ENCODE measurements at places on chromosomes 2 and 18.

DNA sequence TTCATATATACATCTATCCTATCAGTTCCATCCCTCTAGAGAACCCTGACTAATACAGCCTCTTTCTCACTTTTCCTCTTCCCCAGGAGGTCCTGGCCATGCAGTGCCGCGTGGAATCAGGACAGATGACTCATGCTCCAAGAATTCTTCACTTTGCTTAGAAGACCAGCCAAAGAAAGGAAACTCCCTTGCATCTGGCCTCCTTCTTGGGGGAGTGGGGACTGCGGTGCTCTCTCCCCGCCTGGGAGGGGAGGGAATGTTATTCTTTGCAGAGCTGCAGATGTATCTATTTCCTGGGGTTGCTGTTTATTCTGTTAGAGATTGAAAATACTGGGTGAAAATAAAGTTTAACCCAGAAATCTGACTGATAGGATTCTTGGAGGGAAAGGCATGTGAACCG is 111.5 kb upstream of the SH3BP4 start:
- no peak for DNase-seq

GRCh38 chr18:35507623-35508022 is 9.9 kb upstream of the INO80C start:
- DNase-seq, result no peak

- DNase-seq, result no peak
These were observed 192.1 kb downstream of the OTX1 start for GRCh38 chr2:63242747-63243146.

GRCh38 chr2:179020156-179020750 is 29.7 kb downstream of the CCDC141 start:
- peak; percentile 18 for DNase-seq

- DNase-seq, result no peak
These were observed 356.6 kb downstream of the SPAG16 start for GRCh38 chr2:213640738-213641425.

- no peak for DNase-seq
These were observed 788.4 kb upstream of the TMEFF2 start for GRCh38 chr2:192983173-192983572.

- DNase-seq, result no peak
These were observed 145.9 kb downstream of the GFPT1 start for GRCh38 chr2:69241093-69241492.

GRCh38 chr2:160077912-160078810 is 15.7 kb upstream of the PLA2R1 start:
- DNase-seq, result no peak

- no peak for DNase-seq
These were observed 132.2 kb downstream of the SPTBN1 start for GRCh38 chr2:54588244-54588899.

- no peak for DNase-seq
These were observed 57.8 kb upstream of the RGPD5 start for GRCh38 chr2:109736177-109736827.

DNA sequence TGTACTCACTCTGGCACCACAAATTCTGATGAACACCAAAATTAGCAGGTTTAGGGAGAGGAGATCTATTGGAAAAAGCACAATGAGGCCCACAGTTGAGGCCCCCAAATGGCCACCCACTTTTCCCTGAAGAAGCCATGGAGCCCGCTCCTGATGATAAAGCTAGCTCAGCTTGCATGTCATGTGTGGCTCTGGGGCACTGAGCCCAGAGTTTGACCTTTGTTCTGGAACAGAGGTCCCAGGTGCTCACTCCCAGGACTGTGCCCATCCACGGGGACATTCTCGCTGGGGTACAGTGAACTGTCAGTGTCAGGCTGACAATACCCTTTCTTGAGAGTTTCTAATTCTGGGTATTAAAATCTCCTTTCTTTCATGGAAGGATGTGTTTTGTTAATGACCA is 36.2 kb downstream of the XDH start:
- DNase-seq, result no peak

DNA sequence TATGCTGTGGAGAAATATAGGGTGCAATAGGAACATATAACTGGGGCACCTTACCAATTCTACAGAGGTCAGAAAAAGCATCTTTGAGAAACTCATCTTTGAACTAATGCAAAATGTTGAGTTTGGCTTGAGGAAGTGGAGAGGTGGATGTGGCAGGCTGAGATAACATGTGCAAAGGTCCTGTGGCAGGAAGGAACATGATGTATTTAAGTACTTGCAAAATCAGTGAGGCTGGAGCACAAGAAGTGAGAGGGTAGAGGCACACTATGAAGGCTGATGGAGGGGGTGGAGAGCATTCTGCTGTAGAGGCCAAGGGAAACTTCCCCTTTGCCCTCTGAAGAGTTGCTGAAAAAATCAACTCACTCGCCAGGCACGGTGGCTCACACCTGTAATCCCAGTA is 14.7 kb upstream of the RAB1A start:
- no peak for DNase-seq

- no peak for DNase-seq
These were observed 208.6 kb downstream of the C1D start for GRCh38 chr2:67854103-67854743.

GRCh38 chr2:94986392-94986963 is 39.0 kb upstream of the MAL start:
- no peak for DNase-seq

GRCh38 chr18:48893061-48893607 is 57.6 kb downstream of the SMAD7 start:
- no peak for DNase-seq

GRCh38 chr18:71986351-71987050 is 557.6 kb downstream of the CBLN2 start:
- DNase-seq, result no peak

DNA sequence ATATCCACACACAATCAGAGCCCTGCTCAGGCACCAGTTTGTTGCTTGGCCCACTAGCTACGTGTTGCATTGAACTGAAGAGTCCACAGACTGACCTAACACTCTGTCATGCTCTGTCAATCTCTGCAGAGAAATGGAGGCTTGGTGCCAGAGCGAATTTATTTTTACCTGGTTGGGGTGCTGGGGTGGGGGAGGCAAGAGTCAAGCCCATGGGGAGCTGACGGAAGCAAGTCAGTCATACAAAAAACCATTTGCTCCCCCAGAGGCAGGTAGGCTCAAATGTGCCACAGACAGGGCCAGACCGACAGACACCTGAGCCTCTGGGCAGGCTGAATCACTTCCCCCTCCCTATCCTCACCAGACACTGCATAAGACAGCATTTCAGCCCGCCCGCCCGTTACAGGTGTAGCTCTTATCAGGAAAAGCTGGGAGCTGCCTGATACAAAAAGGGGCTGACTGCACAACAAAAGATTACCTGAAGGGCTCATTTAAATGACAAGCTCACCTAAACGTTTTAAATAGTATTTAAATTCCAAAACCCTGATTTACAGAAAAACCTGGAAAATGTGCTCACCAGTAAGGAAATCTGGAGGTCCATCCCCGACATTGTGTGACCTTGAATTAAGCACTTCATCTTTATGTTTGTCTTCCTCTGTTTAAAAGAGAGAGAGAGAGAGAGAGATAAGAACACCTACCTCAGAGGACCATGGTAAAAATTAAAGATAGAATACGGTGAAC is 2.1 kb upstream of the PCBP1 start:
- DNase-seq, result peak; percentile 66

DNA sequence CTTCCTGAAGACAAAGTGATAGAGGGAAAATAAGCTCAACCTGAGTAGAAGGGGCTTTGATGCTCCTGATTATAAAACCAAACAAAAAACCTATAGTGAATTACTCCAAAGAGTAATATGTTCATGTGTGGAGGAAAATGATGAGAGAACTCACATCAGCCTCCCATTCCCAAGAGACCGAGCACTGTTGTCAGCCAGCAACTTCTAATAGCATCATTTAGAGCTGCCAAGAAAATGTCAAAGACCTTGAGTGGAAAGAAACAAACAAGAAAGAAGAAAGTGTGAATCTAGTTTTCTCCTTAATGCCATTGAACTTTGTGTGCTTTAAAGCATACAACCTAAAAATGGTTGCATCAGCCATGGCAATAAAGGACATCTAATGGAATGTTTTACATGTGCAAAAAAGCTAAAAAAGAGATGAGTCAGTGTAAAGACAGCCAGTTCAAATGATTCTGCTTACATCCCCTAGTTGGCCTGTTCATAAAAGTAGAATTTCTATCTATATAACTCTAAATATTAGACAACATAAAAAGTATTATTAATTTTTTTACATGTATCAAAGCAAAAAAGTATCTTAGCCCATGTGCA is 1066.2 kb downstream of the TDRD15 start:
- no peak for DNase-seq

DNA sequence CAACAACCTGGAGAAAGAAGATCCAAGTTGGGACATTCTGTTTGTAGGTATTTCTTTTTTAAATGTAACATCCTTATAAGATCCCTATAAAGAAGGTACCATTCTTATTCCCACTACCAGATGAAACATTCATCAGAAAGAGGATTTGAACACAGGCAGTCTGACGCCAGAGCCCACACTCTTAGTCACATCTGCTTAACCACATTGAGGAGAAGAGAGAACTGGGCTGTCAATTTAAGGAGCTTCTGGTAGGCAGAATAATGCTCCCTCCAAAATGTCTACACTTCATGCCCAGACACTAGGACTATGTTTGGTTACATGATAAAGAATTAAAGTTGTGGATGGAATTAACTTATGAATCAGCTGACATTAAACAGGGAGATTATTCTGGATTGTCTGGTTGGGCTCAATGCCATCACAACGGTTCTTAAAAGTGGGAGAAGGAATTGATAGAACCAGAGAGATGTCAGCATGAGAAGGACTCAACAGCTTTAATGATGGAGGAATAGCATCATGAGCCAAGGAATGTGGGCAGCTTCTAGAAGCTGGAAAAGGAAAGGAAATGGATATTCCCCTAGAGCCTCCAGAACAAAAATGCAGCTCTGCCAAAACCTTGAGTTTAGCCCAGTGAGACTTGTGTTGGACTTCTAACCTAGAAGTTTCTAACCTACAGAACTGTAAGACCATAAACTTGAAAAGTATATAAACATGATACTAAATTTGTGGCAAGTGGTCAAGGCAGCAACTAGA is 82.2 kb downstream of the KLF7 start:
- no peak for DNase-seq

DNA sequence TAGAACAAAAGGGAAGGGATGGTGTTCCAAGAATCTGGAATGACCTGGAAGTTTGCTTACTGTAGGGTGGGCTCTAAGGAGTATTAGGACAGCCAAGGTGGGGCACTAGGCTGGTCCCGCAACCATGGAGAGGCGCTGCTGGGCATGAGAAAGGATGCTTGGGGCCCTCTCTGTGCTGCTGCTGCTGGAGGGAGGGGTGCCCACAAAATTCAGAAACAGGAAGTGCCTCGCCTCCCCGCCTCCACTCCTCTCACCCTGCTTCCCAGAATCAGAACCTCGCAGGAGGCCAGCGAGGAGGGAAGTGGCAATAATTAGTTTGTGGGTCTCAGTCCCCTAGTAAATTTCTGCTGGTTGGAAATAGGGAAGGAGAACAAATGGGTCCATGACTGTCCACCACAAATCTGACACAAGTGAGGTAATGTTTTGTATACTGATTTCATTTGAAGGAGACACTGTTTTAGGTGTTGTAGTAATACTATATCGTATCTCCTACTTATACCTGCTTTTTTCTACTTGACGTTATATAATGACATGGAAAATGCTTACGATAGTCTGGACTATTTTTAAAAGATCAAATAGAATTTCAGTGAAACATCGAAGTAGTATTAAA is 7.9 kb upstream of the PDCL3 start:
- DNase-seq, result no peak

- DNase-seq, result no peak
These were observed 37.9 kb downstream of the LYPD1 start for GRCh38 chr2:132632000-132632649.

- DNase-seq, result peak; percentile 16
These were observed 552 bp downstream of the CNPPD1 start for GRCh38 chr2:219175928-219176817.

GRCh38 chr2:216596236-216596979 is 36.8 kb upstream of the IGFBP2 start:
- DNase-seq, result no peak

DNA sequence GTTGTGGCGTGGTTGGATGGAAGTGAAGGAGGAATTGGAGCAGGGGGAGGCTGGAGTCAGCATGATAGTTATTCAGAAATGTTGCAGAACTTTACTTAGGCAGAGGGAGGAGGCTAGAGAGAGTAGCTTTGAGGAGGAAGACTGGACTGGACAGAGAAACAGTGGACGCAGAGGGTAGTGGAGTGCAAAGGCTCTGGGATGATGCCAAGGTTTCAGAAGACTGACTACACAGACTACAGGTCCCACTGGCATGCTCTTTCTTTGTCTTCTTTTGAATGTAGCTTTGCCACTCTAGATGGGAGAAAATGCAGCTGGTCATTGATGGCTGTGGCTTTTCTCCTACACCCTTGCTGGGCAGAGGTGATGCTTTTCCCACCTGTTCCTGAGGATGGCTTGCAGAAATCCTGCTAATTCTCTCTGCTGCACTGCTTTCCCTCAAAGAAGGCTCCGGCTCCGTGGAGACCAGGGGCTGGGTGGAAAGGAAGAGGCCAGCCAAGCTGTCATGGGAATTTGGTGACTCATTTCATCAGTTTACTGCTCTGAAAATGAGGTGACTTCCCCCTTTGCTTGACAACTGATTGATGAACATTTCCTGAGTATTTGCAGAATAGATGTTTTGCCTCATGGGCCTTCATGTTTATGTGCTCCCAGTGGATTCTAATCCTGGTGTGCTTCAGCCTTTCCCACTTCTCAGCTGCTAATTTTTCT is 42.4 kb downstream of the MEIS1 start:
- no peak for DNase-seq

DNA sequence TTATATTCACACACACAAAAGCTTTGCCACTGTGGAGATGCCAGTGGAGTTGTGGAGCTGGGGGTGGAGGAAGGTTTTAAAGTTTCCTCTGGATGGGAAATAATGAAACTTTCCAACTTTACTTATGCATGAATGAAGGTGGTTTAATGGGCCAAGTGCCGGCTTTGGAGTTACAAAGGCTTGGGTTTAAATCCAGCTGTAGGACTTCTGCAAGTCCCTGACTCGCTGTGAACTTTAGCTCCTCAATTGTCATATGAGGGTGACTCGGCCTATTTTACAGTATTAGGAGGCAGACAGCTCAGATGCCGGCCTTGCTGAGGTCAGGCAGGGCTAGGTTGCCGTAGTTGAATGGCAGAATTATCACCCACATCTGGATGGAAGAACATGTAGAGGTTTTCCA is 415.8 kb upstream of the TRIB2 start:
- DNase-seq, result no peak

DNA sequence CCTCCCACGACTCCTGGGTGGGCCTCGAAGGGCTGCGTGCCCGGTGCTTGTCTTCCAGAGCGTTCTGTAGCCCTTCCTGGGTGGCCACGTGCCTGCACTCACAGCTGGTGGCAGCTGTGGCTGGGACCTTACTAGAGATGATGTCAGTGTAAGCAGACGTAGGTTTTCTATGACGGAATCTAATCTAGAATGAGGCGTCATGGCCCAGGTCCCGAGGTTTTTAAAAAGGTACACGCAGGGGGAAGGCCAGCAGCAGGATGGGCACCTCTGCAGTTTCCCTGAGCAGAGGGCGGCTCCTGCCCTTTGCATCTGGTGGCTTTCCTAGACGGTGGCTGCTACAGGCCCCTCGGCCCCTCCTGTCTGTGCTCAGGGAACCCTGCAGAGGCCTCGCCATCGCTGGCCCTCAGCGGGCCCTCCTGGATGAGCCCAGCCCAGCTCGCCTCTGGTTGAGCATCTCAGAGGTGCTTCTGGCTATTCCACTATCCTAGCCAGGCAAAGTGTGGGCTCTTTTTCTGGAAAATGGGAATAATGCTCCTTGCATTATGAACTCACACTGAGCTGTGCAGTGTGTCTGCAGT is 49.6 kb upstream of the PXDN start:
- no peak for DNase-seq

Data from stimulated activated CD4-positive, alpha-beta T cell treated with anti-CD3 and anti-CD28 coated beads, Interleukin-1b, Interleukin-23, amount 100 ng/mL, for 1 hour (primary cell).